CD4-positive, alpha-beta T cell treated with Interleukin-17A for 4 hours (primary cell): ENCODE measurements at places on chromosomes 6 and 20.

DNA sequence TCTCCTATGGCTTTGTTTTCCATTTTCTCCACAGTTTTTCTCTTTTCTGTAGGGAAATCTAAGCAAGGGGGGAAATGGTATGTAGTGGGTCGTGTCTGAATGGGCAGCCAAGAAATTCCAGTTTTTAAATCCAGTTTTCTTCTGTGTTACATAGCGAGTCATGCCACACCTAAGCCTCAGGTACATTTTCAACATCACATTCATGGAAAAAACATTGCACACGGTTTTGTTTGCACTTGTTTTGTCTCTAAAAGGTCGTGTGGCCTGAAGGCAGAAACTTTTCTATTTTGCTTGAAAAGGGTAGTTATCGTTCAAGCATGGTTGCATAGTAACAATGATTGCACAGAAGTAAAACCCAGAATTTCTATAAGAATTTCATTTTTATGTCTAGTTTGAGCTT, 70.5 kb downstream of the MOXD1 start:
- DNase-seq: no peak

GRCh38 chr6:48757661-48758060, 646.7 kb upstream of the PTCHD4 start:
- DNase-seq: no peak

- no peak for DNase-seq
Observed at GRCh38 chr20:9306521-9306920, 207.9 kb upstream of the LAMP5 start.

DNA sequence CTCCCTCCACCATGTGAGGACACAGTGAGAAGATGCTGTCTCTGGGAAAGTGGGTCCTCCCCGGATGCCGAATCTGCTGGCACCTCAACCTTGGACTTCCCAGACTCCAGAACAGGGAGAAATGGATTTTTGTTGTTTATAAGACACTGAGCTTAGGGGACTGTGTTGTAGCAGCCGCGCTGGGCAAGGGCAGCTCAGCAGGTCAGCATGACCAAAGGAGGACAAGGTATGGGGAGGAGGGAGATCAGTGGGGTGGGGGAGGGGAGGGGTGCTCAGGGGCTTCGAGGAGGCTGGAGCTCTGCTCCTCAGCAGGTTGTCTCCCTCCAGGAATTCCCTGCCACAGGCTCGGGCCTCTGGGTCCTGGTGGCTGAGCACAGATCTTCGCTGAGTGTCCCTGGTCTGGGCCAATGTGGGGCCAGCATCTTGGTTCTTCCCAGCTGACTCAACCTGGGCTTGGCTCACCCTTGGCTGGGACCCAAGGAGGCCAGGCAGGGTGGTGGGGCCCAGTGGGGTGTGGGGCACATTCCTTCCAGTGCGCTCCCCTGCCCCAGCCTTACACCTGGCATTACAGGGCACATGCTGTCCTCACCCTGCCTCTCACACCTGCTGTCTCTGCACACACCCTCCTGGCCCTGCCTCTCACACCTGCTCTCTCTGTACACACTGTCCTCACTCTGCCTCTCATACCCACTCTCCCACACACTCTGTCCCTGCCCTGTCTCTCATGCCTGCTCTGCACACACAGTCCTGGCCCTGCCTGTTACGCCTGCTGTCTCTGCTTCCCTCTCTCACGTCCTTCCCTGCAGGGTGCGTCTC, 107.3 kb downstream of the SYCP2 start:
- no peak for DNase-seq

DNA sequence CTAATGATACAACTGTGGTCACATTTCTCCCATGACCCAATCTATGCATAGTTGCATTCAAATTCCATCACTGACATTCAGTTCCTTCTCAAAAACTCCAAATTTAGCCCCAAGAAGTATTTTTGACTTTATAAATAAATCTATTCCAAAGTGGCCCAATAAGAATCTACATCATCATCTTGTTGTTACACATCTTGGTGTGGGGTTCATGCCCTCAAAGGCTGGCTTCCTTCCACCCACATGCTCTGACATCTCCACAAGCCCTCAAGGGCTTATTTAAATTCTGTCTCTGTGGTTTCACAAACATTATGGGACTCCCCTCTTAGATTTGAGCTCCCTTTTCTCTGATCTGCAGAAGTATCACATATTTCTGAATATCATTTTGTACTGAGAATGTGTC, 585.3 kb upstream of the BTBD3 start:
- DNase-seq: no peak
